Stimulated activated CD4-positive, alpha-beta T cell treated with anti-CD3 and anti-CD28 coated beads, TNF-alpha, amount 100 ng/mL, for 1 hour (primary cell): ENCODE measurements at places on chromosomes 7 and 10.

GRCh38 chr10:50367732-50368131 lies 116.4 kb upstream of the ASAH2 start:
- no peak for DNase-seq

DNA sequence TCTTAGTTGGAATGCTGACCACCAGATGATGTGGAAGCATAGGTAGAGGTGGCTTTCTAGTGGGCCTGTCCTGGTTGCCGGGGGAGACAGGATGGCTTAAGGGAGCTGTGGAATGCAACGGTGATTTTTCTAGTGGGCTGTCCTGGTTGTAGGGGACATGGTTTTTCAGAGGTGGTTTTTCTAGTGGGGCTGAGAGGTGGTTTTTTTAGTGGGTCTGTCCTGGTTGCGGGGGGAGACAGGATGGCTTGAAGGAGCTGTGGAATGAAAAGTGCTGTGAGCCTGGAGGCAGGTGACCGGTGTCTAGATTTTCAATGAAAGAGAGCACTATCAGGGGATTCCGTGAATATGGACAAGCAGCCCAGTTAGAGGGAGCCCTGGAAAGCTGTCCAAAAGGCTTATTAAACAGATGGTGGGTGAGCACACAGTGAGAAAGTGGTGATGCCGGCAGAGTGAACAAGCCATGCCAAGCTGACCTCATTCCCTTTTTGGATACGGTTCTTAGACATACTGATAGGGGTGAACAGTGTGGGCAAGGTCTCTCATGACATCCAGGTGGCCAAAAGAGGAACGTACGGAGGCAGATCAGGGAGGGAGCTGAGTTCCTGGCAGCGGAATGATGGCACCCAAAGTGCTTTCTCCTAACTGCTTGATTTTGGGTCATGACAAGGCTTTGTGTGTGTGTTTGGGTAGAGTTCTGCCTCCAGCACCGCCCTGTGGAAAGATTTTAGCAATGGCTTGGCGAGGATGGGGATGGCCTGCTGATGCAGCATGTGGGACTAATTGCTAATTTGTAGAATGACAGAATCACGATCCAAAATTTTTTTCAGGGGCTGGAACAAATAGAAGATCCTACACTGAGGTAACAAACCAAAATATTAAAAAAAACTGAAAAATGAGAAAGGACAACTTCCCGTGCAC lies 126.6 kb downstream of the TMEM178B start:
- DNase-seq = no peak

DNA sequence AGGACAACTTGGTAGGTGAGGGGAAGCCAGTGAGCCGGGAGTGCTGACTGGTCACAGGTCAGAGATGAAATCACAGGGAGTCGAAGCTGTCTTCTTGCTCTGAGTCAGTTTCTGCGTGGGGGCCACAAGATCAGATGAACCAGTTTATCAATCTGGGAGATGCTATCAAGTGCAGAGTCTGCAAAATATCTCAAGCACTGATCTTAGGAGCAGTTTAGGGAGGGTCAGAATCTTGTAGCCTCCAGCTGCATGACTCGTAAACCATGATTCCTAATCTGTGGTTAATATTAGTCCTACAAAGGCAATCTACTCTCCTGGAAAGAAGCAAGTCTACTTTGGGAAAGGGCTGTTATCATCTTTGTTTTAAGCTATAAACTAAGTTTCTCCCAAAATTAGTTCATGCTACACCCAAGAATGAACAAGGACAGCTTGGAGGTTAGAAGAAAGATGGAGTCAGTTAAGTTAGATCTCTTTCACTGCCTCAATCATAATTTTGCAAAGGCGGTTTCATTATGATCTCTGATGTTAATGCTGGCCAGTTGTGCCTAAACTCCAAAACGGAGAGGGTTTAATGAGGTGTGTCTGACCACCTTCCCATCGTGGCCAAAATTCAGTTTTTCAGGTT lies 8.4 kb upstream of the LMOD2 start:
- DNase-seq = no peak

GRCh38 chr7:154792436-154793055 lies 210.4 kb downstream of the PAXIP1 start:
- DNase-seq = no peak

DNA sequence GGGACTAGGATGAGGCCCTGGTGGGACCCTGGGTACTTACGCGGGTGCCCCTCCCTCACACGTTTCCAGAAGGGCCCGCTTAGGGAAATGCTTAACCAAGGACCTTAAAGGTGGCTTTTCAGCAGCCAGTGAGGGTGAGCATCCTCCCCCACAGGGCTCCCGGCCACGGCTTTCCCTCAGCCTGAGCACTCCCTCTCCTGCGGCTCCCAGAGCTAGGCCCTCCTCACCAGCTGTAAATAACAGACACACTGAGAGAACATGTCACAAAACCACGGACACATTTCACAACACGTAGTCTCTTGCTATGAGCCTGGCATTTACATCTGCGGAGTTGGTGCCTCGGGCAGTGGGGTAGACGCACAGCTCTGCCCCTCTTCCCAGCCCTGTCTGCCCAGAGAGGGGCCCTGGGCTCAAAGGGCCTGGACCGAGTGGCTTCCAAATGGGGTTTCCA lies 25.2 kb downstream of the GRID1 start:
- DNase-seq = no peak

GRCh38 chr10:5575144-5575481 lies 50.4 kb downstream of the CALML3 start:
- no peak for DNase-seq

GRCh38 chr10:101767600-101767945 lies 8.3 kb downstream of the FGF8 start:
- DNase-seq = no peak

- DNase-seq = no peak
Measured at GRCh38 chr7:68936471-68937035, 661.7 kb upstream of the AUTS2 start.

DNA sequence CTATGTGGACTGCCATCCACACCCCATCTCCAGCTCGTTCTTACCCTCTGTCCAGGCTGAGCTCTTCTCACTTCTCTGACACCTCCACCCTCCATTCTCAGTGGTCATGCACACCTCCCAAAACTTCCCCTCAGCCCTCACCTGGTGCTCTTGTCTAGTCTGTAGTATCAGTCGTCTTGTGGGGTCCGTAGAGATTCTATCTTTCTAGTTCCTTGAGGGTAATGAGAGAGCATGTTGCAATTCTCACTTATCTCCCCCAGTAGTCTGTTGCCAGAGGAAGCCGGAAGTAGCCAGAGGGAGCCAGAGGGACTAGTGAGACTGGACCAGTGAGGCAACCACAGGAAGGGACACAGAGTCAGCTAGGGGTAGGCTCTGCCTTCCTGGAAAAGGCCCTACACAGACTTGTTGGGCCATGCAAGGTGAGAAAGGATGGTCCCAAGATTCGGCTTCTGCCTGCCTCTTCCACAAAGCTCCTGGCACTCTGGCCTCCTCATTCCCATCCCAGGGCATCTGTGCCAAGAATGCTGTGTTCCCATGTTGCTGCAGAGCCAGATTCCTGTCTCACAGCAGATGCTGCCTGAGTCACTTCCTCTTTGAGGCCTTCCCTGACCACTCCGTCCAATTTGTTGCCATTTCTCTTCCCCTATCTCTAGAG lies 50.6 kb upstream of the DUSP5 start:
- no peak for DNase-seq

DNA sequence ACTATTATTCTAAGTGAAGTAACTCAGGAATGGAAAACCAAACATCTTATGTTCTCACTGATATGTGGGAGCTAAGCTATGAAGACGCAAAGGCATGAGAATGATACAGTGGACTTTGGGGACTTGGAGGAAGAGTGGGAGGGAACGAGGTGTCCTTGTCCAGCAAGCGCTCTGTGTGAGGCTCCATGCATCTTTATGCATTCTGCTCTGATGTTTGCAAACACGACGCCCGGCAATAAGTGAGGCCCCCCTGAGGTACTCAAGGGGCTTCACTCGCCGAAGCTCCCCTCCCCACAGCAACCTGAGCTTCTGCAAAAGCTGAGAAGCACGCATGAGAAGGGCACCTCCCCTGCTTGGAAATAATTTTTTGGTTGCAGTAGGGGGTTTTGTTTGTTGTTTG lies 103.3 kb downstream of the LHPP start:
- no peak for DNase-seq

DNA sequence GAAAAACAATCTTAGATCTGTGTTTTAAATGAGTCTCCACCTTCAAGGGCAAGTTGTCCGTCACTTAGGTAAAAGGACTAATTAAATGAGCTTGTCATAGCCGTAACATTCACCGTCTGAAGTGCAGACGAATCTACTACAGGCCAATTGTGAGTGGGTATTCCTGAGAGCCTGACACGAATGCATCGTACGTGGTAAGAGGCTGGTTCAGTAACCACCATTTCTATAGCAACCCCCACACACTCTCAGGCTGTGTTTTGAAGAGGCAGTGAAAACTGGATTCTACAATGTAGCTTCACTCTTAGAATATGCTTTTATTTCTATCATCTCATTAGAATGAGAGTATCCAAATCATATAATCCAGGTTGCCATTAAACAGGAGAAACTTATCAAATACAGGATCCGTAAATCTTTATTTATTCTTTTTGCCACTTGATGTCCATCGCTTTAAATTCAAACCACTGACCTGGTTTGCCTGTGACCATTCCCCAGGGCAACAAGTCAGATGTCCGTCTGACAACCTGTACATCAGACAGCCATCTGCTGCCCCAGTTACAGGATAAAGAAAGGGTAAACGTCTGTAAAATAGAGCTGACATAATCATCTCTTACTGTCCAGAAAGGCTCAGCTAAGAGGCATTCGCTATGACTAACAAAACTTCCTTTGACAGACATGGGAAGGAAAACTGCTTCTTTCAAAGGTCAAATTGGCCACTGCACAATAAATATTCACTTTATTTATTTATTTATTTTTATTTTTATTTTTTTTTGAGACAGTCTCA lies 70.3 kb upstream of the NMT2 start:
- DNase-seq = no peak

GRCh38 chr7:2096692-2097387 lies 135.9 kb downstream of the MAD1L1 start:
- DNase-seq = no peak

DNA sequence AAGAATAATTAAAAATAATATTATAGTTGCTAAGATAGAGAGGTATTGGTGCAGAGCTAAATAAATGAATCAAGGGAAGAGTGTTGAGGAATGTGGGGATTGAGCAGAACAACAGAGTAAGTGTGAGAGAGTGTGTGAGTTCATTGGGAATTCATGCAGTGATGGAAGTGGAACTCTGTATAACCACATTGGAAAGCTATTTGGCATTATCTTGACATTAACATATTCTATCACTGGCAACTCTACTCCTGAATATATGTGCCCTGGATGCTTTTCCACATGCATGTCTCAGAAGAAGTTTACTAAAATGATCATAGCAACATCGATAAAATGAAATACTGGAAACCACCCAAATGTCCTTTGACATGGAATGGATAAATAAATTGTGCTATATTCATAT lies 164.1 kb downstream of the SEMA3E start:
- no peak for DNase-seq

DNA sequence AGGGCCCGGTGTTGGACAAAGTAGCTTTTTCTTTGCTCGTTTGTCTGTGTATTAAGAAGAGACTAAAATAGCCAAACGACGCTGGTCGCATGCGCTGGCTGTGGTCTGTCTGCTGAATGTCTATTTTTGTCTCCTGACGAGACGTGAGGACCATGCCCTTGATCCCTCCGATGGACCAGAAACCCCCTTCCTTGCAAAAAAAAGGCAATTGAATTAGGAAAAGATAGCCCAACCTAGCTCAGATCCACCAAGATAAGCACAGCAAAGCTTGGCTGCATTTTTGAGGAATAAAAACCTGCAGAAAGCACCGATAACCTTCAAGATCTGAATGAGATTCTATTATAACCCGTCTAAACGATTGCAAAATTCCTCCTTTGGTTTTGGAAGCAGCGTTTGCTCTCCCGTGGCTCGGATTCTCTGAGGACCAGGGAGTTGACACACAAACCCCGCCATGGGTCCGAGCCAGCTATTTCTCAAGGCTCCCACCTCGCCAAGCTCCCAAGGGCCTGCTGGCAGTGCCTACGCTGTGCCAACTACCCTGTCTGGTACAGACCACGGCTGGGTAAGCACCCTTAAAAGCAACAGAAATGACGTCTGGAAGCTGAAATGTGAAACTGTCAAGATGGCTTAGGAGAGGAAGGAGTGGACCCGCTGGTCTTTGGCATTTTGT lies 17.7 kb upstream of the TTYH3 start:
- no peak for DNase-seq

DNA sequence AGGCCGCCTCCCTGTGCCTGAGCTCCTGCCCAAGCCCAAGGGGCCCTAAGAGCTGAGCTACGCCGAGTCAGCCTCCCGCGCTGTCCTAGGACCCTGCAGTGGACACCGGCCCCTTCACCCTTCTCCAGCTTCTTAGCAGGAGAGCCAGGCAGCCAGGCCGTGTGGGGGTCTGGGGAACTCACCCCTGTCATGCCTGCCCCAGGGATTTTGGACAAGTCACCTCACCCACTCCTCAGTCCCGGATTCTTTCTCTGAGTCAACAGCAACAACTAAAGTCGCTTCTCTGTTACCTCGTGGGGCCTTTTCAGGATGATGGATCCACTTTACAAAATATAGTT lies 79.3 kb downstream of the MKI67 start:
- no peak for DNase-seq

DNA sequence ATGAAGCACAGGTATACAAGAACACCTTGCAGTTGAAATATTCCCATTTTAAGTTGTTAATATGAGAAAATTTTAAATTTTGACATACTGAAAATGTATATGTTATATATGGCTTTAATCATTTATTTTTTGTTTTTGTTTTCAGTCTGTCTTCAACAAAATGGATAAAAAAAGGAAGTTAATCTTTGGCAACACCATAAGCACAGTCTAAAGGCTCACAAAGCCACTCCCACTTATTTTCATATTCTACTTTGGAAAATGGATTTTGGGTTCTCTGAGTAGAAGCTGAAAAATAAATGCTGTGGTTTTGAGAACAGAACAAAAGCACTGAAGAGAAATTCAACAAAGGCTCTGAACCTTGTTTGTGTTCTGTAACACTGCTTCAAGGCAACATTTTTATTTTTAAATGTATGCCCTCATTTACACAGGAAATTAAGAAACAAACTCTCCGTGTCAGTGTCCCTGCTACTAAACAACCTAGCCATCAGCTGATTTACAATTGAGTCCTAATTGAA lies 81.3 kb upstream of the LRRN3 start:
- DNase-seq = no peak

GRCh38 chr10:11876805-11877590 lies 53.8 kb downstream of the PROSER2 start:
- no peak for DNase-seq

- no peak for DNase-seq
Measured at GRCh38 chr10:63072951-63073350, 60.2 kb upstream of the NRBF2 start.

GRCh38 chr7:71133856-71134255 lies 1.9 kb downstream of the GALNT17 start:
- DNase-seq = no peak

DNA sequence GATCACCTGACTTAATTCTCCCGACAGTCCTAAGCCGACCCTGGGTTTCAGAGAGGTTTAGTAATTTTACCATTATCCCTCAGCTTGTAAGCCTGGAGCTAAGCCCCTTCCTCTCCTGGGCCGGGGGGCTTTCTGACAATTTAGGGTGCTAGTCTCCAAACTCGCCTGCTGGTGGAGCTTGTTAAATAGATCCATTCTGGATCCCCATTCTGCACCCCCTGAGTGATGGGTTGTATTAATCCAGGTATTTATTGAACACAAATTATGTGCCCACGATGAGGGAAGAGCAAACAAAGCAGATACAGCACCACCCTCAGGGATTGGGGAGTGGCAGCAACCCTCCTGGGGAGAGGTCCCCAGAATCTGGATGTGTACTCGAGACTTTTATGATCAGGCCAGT lies 1.3 kb upstream of the SLC29A3 start:
- DNase-seq = no peak
